ENCODE measurements at places on chromosomes 5 and 9.

- DNase-seq: no peak
Measured at GRCh38 chr9:38202336-38202938, 133.4 kb upstream of the SHB start.

DNA sequence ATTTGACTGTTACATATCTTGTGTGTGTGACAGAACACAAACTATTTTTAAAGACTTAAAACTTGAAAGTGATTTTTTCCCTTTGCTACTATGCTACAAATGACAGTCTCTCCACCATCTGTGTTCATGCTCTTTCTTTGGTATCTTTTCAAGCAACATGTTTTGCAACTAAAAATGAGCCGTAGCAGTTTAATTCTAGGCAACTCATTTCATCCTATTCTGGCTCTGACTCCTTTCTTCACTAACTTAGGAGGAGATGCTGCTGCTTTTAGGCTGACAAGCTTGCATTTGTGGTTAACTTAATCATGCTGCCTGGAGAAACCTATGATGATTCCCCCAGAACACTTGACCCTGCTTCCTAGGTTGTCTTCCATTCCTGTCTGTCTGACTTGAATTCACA lies 100.6 kb downstream of the HACD4 start:
- DNase-seq: no peak

DNA sequence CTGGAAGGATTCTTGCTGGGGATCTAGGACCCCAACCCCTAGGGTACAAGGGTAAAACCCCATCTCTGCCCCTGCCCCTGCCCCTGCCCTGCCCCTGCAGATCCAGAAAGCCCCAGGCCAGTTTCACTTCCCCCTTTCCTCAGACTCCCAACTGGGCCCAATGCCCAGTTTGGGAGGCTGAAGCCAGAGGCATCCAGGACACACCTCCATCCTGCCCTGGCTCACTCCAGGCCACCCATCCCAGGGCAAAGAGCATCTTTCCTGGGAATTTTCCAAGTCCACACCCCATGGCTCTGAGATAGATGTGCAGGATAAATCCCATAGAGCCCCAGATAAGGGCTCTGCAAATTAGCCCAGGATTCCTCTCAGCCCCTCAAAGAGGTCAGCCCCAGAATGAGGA lies 17.4 kb downstream of the CNTFR start:
- no peak for DNase-seq

GRCh38 chr5:119346394-119346793 lies 9.4 kb upstream of the TNFAIP8 start:
- DNase-seq: no peak

DNA sequence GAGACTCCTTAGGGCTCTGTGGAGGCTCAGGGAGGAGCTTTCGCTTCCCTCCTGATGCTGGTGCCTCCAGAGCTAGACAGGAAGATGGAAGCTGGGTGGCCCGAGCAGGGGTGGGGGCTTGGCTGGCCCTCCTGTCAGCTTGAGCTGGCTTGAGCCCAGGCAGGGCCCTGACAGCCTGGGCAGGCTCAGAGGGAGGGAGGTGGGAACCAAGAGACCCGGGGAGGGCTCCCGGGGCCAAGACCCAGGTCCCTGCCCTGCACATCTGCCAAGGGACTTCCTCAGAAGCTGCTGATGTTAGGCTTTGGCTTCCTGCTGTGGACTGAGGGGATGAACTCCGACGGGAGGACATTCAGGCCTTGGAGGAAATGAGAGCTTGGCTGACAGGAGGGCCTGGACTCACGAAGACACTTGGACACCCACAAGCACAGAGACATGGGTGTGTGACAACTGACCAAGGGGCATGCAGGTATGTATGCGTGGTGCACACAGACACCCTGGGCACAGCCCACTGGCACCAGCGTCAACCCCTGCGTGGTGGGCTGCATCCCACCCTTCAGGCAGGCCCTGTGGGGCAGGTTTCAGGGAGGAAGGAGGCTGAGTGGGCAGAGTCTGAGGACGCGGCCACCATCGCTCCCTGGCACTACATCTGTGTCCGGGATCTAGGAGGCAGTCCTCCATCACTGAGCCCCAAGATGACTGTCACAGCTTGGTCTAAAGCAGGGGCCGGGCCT lies 1.7 kb upstream of the LTC4S start:
- DNase-seq: no peak

GRCh38 chr9:16191191-16191590 lies 638.3 kb downstream of the CCDC171 start:
- DNase-seq: no peak

DNA sequence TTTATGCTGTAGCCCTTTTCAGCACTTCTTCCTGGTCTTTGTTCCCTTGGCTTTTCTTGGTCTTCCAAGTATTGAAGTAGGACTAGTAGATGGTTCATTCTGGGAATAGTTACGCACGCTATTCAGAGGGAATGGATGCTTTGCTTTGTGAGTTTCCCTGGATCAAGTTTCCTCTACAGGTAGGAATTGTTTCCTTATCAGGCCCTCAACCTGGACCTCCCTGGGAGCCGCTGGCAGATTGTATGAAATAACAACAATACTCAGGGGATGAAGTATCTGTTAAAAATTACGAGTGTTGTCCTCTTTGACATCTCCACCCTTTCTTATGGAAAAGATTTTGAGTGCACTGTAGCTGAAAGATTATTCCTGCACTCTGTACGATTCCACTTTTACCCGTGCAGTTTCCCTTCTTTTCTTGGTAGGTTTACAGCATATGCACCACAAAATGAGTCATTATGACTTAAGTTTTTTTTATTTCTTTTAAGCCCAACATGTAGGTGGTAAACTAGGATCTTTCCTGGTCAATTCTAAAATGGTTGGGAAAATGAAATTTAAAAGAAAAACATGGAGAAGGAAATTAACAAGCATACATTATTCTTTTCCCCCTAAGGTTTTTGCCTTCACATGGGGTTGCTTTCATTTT lies 57.9 kb downstream of the ARHGAP26 start:
- DNase-seq: no peak

DNA sequence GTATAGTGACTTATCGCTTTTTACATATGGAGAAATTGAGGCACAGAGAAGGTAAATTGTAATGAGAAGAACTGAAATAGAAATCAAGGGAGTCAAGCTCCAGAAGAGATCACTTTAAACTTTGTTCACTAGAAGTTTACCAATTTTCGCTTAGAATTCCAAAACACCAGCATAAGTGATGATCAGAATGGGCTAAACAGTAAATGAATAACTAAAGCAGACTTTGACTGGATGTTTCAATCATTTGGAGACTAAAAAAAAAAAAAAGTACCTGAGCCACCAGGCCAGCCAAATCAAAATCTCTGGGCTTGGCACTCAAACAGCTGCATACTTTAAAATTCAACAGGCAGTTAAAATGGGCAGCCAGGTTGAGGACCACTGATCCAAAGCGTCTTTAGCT lies 38.2 kb upstream of the FYB1 start:
- no peak for DNase-seq

GRCh38 chr9:85744480-85744879 lies 2.7 kb upstream of the AGTPBP1 start:
- no peak for DNase-seq

GRCh38 chr5:144267961-144268513 lies 97.4 kb downstream of the KCTD16 start:
- no peak for DNase-seq

DNA sequence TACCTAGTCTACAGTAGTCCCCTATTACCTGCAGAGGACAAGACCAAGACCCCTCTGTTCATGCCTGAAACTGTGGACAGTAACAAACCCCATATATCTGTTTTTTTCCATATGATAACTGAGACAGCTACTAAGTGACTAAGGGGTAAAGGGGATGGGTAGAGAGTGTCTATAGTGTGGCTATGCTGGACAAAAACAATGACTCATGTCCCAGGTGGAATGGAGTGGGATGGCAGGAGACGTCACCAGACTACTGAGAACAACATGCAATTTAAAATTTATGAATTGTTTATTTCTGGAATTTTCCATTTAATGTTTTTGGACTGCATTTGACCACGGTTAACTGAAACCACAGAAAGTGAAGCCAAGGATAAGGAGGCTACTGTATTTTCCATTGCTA lies 171.8 kb downstream of the AGTPBP1 start:
- DNase-seq: no peak

GRCh38 chr9:133640580-133641395 lies 4.6 kb downstream of the DBH start:
- DNase-seq: no peak

DNA sequence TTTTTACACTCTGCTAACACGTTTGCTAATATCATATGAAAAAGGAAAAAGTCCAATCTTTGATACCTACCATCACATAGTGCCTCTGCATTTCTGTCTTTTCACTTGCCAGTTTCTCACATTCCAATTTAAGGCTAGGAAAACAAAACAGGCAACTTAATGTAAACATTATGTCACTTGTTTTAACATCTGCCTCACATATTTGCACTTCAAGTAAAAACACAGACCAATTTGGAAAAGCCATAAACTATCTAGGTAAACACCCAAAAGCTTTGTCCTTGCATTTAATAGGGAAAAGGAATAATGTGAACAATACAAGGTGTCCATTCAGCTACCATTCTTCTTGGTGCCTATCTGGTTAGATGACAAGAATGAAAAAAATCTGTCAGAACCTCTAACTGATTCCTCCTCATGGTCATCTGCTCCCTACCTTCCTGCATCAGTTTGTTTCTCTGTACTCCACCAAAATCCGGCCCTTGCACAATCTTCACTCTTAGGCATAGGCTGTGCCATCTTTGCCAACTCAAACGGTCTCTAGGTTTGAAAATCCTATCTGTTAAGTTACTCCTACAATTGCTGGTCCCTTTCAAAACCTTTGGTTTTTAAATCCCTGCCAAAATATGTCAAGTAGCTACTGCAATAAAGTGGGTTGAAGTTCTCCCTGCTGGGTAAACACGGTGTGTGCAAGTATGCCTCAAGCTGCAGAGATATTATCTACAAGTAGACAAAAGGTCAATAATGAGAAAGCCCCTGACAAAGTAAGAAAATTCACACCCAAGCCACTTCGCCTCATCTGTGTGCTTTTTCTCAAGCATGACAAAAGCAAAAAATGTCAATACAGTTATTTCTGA lies 3.4 kb downstream of the TLE1 start:
- no peak for DNase-seq

DNA sequence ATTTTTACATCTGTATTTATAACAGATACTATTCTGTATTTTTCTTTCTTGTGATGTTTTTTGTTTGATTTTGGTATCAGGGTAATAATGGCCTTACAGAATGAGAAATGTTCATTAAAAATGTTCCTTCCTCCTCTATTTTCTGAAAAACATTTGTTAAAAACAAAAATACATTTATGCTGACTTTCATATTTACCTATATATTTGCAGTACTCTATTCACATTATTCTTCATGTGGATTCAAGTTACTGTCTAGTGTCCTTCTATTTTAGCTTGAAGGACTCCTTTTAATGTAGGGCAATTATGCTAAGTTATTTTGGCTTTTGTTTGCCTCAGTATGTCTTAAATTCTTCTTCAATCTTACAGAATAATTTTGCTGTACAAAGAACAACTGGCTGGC lies 5.1 kb downstream of the CCDC112 start:
- DNase-seq: no peak

- DNase-seq: no peak
Measured at GRCh38 chr5:107824821-107825220, 154.1 kb upstream of the EFNA5 start.

GRCh38 chr9:5575000-5575399 lies 53.9 kb upstream of the RIC1 start:
- no peak for DNase-seq

- DNase-seq: no peak
Measured at GRCh38 chr5:109567374-109568044, 122.2 kb upstream of the MAN2A1 start.

DNA sequence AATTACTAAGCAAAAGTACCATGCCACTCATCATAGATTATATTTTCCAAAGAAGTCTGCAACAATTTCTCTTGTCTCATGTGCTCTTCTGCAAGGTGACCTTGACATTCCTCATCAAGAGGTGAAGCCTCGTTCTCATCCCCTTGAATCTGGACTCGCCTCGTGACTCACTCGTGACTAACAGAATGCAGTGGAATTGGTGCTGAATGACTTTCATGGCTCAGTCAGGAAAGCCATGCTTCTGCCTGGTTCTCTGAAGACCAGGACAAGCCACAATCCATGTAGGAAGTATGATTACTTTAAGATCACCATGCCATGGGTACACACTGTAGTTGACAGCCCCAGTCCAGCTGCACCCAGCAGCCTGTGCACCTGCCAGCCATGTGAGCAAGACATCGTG lies 335.8 kb downstream of the GADD45G start:
- DNase-seq: no peak

DNA sequence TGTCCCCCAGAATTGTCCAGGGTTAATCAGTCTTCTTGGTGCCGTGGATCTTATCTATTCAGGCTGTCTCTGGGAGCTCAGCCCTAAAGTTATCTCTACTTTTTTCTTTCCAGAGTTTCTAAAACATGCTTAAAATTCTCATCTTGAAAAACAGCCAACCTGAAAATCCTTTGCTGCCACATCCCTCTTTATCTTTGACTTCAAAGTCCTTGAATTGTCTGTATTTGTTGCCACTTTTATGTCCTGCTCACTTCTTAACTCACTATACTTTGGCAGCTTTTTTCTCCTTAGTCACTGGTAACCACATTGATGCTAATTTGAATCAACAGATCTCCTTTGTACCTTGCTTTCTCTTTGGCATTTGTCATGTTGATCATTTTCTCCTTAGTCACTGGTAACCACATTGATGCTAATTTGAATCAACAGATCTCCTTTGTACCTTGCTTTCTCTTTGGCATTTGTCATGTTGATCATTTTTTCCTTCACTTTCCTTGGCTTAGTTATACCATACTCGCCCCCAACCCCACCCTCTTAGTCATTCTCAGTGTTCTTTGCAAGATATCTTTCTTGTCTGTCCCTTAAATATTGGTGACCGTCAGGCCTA lies 8.5 kb downstream of the DMXL1 start:
- DNase-seq: no peak

GRCh38 chr9:78023003-78023741 lies 8.4 kb downstream of the GNAQ start:
- DNase-seq: no peak

- DNase-seq: no peak
Measured at GRCh38 chr5:110351430-110351829, 375.0 kb downstream of the TMEM232 start.

DNA sequence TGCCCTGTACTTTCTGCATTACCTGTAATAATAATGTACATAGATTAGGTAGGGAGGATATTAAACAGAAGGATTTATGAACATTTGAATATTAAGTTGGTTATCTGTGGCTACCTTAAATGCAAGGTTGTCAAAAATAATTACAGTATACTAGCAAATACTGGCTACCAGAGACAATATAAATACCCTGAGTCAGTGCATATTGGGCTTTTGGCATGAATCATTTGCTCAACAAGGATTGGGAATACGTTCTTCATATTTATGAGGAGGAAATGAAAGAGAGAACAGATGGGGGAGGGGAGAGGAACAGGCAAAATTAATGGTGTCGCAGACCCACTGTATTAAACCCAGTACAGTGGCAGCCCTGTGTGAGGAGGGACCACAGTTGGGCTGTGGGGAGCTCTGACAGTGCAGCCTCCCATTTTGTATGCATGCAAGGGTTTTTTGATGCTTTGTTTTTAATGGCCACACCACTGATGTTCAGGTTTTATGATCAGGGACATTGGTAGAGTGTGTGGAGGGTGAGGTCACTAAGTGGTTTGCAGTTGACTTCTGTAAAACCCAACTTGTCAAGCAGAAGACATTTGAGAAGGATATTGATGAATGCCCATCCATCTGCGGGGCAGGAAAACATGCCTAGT lies 56.9 kb downstream of the MVB12B start:
- DNase-seq: no peak

Data from stimulated activated CD4-positive, alpha-beta T cell treated with anti-CD3 and anti-CD28 coated beads, Interleukin-1b, Interleukin-23, amount 100 ng/mL, for 1 hour (primary cell).